Fibroblast of gingiva (primary cell): ENCODE measurements at places on chromosomes 13 and 19.

GRCh38 chr19:55697698-55698097 is 22.7 kb downstream of the EPN1 start:
- DNase-seq, result no peak

GRCh38 chr19:3110126-3110825 is 16.1 kb downstream of the GNA11 start:
- no peak for DNase-seq

GRCh38 chr19:19280561-19280960 is 7.5 kb upstream of the TM6SF2 start:
- DNase-seq, result peak; percentile 89

DNA sequence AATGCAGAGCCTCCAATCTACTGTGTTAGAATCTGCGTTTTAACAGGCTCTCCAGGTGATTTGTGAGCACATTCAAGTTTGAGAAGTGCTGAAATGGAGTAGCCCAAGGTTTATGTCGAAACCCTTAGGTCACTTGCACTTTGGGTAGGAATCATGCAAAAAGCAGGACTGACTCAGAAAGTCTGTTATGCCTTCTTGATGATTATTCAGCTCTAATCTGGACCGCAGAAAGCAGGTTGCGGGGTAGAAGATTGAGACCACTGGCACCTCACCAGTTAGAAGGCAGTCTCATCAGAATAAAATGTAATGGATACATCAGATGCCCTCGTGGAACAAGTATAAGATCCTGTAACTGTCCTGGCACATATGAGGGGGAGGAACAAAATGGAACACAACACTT is 326.3 kb downstream of the DCLK1 start:
- DNase-seq, result no peak

- DNase-seq, result no peak
Measured at GRCh38 chr19:2034729-2035589, 16.1 kb downstream of the MKNK2 start.

- DNase-seq, result no peak
Measured at GRCh38 chr13:74043237-74043636, 91.0 kb downstream of the KLF12 start.

DNA sequence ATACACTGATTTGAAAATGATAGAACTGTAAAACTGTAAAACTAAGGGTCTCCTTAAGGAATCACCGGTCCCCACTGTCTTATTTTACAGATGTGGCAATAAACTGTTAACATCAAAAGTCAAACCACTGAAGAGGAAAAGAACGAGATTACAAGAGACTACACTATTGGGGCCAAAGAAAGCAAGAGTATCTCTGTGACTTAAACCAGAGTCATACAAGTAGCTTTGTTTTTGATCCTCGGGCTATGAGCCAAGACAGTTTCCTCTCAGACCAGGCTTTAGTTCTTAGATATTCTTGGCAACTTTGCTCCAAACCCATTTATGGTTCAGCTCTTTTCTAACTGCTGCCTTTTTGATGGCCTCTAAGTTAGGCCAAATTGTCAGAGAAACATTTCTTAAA is 113.8 kb downstream of the TBC1D4 start:
- peak; percentile 89 for DNase-seq

DNA sequence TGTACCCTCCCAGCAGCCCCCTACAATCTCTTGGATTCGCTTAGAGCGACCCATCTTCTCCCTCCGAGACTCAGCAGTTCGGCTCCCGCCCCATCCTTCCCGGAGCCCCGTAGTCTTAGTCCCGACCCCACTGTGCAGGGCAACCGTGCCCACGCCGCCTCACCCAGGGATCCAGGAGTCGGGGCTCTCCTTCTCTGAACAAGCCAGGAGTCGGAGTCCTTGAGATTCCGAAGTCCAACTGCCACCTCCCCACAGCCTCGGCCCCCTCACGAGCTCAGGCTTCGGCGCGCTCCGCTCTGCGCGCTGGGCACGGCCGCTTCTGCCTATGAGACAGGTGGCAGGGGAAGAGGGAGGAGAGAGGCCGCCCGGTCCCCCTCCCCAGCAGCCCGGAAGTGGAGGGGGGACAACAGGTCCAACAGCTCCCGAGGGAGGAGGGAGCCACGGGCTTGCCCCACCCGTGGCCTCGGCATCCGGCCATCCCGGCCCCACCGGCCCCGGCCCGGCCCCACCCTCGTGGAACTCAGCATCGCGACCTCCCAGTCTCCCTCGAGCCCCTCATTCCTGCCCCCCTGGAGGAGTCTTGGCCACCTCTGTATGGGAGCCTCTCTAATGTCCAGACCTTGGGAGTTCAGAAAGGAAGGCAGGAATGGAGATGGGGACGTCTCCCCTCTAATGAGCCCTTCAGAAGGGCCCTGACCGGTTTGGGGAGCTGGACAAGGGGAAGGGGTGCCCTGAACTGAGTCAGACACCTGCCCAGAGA is at the start of gene PHLDB3:
TSS of gene PHLDB3 (minus strand) at position 321 of the 760 bp plus-strand sequence. CDS start 628 bp downstream, outside the sequence.
- DNase-seq, result no peak

DNA sequence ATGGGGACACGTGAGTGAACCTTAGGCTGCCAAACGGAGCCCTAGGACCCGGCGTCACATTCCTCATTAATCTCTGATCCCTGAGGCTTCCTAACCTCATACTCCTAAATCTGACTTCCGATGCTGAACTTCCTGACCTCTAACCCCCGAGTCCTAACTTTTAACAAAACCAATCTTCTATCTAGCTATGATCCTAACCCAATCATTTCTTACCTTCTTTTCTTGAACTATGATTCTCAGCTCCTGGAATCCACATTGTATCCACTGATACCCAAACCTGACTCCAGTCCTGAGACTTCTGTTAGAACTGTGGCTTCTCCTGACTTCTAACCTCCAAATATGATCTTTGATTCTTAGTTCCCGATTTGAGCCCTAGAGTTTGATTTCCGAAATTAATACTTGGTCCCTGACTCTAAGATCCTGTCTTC is 447 bp downstream of the NFKBIB start:
- no peak for DNase-seq

GRCh38 chr19:34779652-34780051 is 6.6 kb upstream of the ZNF599 start:
- DNase-seq, result no peak

- DNase-seq, result peak; percentile 69
Measured at GRCh38 chr19:12847159-12848139, 9.1 kb downstream of the MAST1 start.

DNA sequence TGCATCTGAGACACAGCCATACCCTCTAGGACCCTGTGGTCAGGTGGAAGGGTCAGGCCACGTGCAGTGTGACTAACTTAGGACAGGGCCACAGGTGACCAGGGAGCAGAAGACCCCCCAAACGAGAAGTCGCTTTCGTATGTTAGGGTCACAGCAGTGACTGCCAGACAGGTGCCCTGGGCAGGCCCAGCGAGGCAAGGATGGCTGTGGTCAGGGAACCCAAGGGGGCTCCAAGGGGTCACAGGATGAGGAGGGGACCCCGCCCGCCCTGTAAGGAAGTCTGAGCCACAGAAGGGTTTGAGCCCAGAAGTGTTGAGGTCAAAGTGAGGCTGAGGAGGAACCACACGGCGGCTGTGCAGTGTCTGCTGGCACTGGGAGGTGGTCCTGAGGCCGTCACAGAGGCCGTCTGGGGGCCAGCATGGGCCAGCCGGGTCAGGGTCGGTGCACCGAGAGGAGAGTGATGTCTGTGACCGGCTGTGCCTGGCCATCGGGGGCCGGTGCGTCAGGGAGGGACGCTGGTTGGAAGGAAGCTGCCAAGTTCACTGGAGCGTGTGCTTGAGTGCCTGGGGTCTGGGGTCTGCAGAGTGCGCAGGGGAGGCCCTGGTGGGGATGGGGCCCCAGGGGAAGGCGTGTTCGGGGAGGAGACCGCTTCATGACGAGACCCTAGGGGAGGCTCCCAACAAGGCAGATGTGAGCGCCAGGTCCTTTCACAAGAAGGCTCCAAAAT is 24.8 kb upstream of the TMEM255B start:
- DNase-seq, result no peak

DNA sequence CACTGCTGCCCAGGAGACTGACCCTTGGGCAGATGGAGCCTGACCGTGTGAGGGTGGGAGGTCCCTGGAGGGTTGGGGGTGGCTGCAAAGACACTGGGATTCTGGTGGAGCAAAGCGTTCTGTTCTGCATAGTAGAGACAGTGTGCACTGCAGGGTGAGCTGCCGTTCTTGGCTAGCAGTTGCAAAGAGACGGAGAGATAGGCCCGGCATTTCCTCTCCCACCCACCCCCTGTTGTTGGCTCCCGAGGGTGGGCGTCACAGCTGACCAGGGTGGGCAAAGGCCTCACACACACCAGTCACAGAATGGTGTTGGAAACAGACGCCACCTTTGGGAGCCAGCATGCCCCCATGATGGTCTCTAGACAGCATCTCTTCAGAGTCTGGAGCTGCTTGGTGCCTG is 11.4 kb downstream of the TMEM255B start:
- DNase-seq, result no peak

DNA sequence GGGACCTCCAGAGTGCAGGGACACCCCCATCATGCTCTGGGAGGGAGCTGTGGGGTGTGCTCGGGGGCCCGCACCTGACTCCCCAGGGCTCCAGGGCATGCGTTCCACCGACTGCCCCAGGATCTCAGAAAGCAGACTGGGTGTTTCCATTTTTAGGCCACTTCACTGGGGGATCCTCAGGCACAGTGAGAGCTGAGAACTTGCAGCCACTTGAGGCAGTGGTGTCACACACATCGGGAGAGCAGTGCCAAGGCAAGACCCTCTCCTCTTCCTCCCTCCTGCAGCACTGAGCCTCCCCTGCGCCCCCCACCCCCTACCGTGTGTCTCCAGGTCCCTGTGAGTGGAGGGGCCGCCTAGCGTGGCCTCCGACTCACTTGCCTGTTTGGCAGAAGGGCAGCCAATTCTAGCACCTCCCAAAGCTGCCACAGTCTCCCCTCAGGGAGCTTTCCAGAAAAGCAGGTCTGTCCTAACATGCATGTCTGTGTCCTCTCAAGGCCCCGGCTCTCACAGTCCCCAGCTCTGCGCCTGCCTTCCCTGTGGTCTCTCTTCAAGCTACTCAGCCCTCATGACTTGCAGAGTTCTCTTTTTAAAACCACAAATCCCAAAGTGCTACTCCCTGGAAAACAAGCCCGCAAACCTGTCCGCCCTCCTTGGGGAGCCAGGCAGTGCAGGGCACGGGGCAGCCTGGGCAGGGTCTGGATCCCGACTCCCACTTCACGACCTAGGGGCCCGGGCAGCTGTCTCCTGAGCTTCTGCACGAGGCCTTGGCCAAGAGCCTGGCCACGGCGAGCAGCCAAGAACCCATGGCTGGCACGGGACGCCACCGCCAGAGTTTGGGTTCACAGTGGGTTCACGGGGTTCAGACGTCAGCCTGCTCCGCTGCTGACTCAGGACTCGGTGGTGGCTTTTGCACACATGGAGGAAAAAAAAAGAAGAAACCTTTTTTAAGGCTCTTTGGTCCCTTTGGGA is 94.1 kb downstream of the STK24 start:
- peak; percentile 81 for DNase-seq

DNA sequence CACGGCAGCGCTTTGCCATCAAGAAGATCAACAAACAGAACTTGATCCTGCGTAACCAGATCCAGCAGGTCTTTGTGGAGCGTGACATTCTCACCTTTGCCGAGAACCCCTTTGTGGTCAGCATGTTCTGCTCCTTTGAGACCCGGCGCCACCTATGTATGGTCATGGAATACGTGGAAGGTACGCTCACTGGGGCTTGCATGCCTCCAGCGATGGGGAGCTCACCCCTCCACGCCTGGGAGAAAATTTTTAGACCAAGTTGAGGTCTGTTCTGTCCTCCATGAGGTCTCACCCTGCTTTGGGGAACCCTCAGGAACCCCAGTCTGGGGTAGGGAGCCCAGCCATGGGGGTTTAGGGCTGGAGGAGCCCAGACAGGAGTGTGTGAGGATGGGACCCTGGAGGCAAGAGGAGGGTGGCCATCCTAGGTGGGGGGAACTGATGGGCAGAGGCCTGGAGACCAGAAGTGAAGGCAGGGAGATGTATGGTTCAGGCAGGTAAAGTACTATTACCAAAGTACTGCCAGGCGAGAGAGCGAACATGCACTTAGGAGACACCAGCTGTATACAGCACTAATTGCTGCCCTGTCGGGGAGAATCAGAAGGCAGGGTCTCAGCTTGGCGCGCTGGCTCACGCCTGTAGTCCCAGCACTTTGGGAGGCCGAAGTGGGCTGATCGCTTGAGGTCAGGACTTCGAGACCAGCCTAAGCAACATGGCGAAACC is 22.3 kb upstream of the PIK3R2 start:
- DNase-seq, result no peak

DNA sequence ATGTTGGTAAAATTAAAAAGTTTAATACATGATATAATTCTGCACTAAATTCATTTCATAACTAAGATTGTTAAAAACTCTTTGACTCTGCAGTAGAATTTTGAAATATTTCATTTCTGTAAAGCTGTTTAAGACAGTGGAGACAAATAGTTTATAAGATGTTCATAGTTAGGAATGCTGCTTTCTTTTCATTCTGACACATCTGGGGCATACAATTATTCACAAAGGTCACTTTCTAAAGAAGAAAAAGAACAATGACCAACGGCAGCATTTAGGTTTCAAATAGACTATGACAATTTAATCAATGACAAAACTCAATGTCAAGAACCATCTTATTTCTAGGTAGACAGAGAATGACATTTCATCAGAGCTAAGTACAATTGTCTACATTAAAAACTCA is 1422.1 kb downstream of the PCDH9 start:
- DNase-seq, result peak; percentile 13

DNA sequence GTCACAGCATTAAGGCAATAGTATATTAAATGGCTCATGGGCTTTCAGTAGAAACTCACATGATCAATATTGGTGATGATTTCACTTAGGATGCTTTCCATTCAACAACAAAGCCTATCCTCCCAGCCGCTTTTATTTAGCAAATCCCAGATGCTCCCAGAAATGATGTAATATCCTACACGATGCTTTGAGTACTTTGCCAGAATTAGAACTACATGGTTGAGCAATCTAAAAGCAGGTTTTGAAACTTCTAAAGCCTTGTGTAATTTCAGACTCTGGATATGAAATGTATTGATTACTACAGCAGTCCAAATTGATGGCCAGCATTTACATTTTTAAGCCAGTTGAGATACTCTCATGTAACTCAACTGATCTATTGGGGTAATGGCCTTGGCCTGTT is 13.6 kb downstream of the DLEU7 start:
- peak; percentile 68 for DNase-seq

DNA sequence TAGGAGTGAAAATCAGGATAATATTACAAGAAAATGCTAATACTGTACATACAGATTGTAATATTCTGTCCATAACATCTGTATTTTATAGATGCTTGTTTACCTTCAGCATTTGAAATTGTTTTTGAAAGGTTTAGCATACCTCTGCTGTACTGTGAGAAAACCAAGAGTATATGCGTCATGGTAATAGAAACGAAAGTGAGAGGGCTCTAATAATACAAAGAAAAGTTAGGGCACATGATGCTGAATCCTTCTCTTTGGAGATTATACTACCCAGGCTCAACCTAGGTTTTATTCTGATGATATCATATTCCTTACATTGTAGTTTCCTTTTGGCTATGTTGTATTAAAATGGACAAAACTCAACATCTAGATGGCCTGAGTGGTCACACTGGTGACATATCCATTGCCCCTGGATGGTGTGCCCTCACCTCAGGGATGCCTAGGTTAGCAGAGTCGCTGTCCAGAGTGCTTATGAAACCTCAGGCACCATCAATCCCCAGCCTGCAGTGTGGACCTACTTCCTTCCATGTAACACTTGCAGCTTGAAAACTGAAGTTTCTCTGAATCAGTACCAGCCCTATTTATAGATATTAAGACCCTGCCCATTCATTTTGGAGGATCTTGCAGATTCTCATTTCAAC is 253.7 kb downstream of the KCTD12 start:
- no peak for DNase-seq
